Fibroblast of upper back skin (primary cell): ENCODE measurements at places on chromosomes 11 and 22.

DNA sequence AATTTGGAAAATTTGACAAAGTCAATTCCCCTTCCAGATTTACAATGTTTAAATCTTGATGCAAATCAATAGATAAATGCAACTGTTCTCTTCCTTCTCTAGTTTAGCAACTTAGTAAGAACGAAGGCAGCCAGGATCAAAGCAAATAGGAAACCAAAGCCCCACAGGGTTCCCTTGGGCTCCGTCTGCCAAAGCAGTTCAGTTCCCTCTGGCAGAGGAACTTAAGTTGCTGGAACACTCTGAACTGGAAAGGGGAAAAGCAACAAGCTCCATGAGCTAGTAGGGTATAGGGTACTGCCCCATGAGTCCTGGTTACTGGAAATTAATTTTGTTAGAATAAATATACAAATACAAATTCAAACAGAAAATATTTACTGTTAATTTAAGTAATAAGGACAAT is 91.3 kb downstream of the RELT start:
- DNase-seq = no peak

GRCh38 chr22:26360169-26360885 is 68.7 kb upstream of the ASPHD2 start:
- DNase-seq = peak; percentile 75

DNA sequence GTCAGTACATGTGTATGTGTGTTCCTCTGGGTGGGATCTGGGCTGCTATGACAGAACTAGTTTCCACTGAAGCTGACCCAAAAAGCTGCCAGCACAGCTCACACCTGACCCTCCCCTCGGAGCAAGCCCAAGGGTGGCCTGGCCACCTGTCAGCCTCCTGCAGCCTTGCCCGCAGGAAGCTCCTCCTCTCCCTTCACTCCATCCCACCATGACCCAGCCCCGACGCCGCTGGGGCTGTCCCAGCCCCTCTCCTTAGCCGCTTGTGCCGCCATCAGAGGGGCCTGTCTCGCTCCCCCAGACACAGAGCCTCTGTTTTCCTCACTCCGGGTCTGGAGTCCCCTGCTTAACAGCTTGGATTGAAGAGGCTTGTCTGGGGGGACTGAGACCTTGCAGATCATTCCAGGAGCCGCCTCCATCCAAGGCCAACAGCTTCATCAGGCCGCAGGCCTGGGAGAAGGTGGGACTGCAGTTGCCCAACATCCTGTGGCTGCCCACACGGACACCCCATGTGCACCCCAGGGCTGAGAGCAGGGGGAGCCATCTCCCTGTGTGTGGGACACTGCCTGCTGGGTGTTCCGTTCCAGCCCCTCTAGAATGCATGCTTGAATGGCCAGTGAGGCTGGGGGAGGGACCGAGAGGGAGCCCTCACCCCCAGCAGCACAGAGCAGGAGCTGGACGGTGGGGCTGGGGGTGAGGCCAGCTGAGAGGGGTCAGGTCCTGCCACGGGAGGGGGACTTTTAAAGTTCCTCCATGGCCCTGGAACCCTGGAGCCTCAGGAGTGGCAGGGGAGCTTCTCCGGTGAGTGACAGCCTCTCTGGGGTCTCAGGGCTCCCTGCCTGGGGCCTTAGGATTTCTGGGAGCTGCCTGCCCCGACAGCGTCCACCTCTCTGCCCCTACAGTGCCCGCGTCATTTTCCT is 696 bp downstream of the MRGPRF start:
- peak; percentile 36 for DNase-seq

GRCh38 chr22:17910561-17911311 is 113.6 kb downstream of the MICAL3 start:
- DNase-seq = peak; percentile 78

DNA sequence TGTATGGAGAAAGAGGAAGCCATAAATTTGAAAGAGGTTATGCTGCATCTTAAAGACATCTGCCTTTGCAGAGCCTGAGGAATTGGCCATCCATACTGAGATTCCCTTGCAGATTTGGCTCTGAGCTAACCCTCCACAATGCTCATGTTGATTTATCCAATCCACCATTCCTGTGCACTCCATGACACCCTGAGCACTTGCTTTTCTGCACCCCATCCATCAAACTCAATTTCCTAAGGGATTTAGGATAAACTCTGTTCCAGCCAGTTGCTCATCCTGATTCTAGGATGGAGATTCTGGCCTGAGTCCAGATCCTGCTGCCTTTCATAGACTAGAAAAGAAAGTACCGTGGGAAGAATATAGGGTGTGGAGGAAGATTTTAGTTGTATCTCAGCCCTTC is 379.2 kb upstream of the LARGE1 start:
- DNase-seq = no peak

- no peak for DNase-seq
Observed at GRCh38 chr11:17392872-17393271, 4.4 kb upstream of the KCNJ11 start.

- no peak for DNase-seq
Observed at GRCh38 chr11:131993246-131993645, 622.8 kb downstream of the NTM start.

DNA sequence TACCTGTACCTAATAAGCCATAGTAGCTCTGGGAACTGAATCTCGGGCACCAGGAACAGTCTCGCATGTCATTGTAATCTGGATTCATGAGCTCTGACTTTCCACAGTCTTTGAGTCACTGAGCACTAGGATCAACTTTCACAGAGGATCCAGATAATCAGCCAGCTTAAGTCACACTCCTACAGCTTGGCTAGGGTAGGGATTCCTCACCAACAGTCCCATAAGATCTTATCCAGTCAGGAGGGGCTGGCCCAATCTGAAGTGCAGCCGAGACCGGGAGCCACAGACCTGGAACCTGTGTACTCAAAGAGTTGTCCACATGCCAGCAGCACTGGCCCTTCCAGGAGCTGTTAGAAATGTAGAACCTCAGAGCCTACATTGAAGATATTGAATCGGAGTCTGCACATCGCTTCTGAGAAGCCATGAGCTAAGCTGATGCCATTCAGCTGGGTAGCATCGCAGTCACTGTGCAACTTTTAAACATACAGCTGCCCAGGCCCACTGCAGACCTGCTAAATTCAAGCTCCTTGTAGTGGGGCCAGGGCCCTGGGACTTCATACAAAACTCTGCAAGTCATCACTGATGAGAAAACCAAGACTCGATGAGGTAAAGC is 538.8 kb upstream of the B3GAT1 start:
- DNase-seq = peak; percentile 54
